ENCODE measurements at places on chromosomes 2 and 18. TPM values are rescaled to one million over a fixed set of nuclear protein-coding genes. Genes with fewer than 3 reads are reported as not detected.

DNA sequence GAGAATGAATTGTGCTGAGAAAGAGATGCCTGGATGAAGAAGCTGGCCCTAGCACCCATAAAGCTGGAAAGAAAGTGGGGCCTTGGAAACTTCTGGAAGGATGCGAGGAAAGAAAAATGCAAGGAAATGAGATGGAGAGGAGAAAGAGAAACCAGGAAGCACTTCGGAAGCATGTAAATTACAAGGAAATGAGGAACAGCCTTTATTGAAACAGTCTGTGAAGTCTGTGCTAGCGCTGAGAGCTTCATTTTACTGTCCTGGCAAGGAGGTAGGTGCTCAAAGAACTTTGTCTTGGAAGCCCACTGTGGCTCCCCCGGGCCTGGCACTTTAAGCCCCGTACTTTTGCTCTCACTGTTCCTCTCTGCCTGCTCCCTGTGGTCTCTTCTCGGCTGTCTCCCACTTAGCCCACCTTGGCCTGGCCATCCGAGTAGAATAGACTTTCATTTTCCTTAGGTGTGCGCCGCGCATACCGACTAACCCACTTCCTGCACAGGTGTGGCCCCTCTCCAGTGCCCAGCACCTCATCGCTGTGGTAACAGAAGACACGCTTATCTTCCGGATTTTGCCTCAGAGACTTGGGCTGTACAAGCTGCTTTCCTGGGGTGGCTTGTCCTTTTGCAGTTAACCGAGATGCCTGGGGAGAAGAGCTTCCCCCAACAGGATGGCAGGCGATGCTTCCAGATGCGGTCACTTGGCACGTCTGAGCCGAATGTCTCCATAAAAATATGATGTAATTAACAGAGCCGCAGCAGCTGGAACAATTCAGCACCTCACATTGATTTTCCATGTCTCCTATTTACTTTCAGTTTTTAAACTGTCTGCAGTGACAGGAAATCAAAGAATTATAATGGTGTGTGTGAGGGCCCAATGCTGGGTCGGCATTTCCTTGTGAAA lies 199.6 kb downstream of the HRH4 start:
- ATAC-seq, result peak; percentile 70

DNA sequence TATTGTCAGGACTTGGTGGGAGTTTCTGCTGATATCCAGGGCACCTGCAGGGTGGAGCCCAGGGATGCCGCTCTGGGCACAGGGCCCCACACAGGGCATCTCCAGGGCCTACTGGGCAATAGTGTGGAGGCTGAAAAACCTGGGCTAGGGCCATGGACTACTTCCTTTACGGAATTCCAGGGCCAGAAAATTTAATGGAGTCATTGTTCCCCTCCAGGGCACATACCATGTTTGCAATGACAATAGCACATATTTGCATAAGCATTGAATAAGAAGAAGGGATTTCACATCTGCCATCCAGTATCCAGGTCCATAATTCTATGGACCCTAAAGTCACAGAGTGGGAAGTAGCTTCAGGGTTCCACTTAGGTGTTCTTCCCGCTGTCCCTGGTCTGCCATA lies 103.8 kb upstream of the TPO start:
- no peak for ATAC-seq

DNA sequence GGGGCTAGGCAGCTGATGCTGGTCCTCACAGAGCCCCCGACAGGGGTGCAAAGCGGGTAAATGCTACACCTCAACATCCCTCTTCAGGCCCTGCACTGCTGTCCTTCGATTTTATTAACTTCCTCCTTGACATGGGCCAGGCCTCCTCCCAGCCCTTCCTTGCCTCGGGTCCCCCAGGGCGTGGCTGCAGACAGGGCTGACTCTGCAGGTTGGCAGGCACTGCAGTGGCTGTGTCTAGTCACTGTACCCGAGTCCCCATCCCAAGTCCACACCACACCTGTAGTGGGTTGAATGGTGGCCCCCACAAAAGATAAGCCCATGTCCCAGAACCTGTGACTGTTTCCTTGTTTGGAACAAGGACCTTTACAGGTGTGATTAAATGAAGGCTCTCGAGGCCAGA lies 140.2 kb downstream of the TWIST2 start:
- ATAC-seq, result no peak

GRCh38 chr2:26412091-26412673 lies 10.5 kb downstream of the DRC1 start:
- peak; percentile 72 for ATAC-seq

The SLC14A1 gene
- total RNA-seq, result 0.17 TPM

The ARHGAP15 gene
- total RNA-seq, result 98.3 TPM

The TUBB8B gene
- total RNA-seq, result 0.22 TPM

All from activated T-helper 17 cell treated with anti-CD3 and anti-CD28 coated beads, Interleukin-2, amount 50 U/mL, for 72 hours (primary cell).